A549 treated with Hydrocortisone at 1 μM for 4 hours (cell line): ENCODE measurements at places on chromosomes 5 and 9. TPM values are rescaled to one million over a fixed set of nuclear protein-coding genes. Genes with fewer than 3 reads are reported as not detected.

ORM2 gene
- total RNA-seq = not detected in 5 replicates

ZNF483 gene
- total RNA-seq = 0.18 to 0.94 TPM (median 0.49 TPM) in 5 replicates

SCGB3A2 gene
- not detected in 5 replicates for total RNA-seq

MEGF9 gene
- total RNA-seq = 16.2 to 26.1 TPM (median 20.5 TPM) in 5 replicates

CCDC192 gene
- total RNA-seq = not detected in 5 replicates

TRMT10B gene
- 5.1 to 7.1 TPM (median 5.7 TPM) in 5 replicates for total RNA-seq

CDC23 gene
- 20.1 to 38.6 TPM (median 25.6 TPM) in 5 replicates for total RNA-seq

ST8SIA4 gene
- total RNA-seq = 0.18 to 0.33 TPM (median 0.23 TPM) in 5 replicates

DOCK8 gene
- 0.20 to 0.46 TPM (median 0.37 TPM) in 5 replicates for total RNA-seq

PCDHGB6 gene
- 0.05 to 0.18 TPM (median 0.10 TPM) in 5 replicates for total RNA-seq

COL5A1 gene
- 28.1 to 54.8 TPM (median 48.1 TPM) in 5 replicates for total RNA-seq

SPARC gene
- 13.0 to 20.8 TPM (median 19.7 TPM) in 5 replicates for total RNA-seq

C9 gene
- total RNA-seq = not detected in 5 replicates

PCDH1 gene
- total RNA-seq = 1.9 to 4.5 TPM (median 3.4 TPM) in 5 replicates

CCL28 gene
- total RNA-seq = 0.03 to 0.13 TPM (median 0.06 TPM) in 5 replicates

ANAPC2 gene
- 26.9 to 35.9 TPM (median 31.9 TPM) in 5 replicates for total RNA-seq

BARX1 gene
- total RNA-seq = 7.9 to 12.8 TPM (median 11.4 TPM) in 5 replicates

DDX4 gene
- 0.05 to 0.08 TPM in 2 of 5 replicates, not detected in the others for total RNA-seq

CEP72 gene
- 8.7 to 11.1 TPM (median 10.2 TPM) in 5 replicates for total RNA-seq

SMIM33 gene
- total RNA-seq = not detected in 5 replicates

HTR1A gene
- not detected in 5 replicates for total RNA-seq

SH3TC2 gene
- total RNA-seq = 0.60 to 0.99 TPM (median 0.69 TPM) in 5 replicates

PCDHGA2 gene
- total RNA-seq = 0.54 to 0.91 TPM (median 0.62 TPM) in 5 replicates

SEMA6A gene
- 0.07 to 0.18 TPM (median 0.15 TPM) in 5 replicates for total RNA-seq

KCNIP1 gene
- total RNA-seq = not detected in 5 replicates

PCDHB16 gene
- total RNA-seq = 0.05 to 0.08 TPM (median 0.05 TPM) in 4 of 5 replicates, not detected in the other

APBB3 gene
- 5.3 to 7.1 TPM (median 6.4 TPM) in 5 replicates for total RNA-seq

FAM151B gene
- 1.1 to 1.7 TPM (median 1.4 TPM) in 5 replicates for total RNA-seq

CDH18 gene
- not detected in 5 replicates for total RNA-seq

ACER2 gene
- total RNA-seq = 2.3 to 3.4 TPM (median 2.9 TPM) in 5 replicates

HRCT1 gene
- total RNA-seq = 0.20 to 0.47 TPM (median 0.30 TPM) in 5 replicates

SPINK6 gene
- total RNA-seq = 0.37 to 0.73 TPM (median 0.45 TPM) in 5 replicates

C9orf50 gene
- 0.08 TPM in 1 of 5 replicates, not detected in the others for total RNA-seq

PAIP2 gene
- total RNA-seq = 84.3 to 93.3 TPM (median 87.5 TPM) in 5 replicates

ABCA1 gene
- 3.1 to 4.6 TPM (median 3.3 TPM) in 5 replicates for total RNA-seq

RXRA gene
- 28.7 to 37.2 TPM (median 33.9 TPM) in 5 replicates for total RNA-seq

GRK6 gene
- total RNA-seq = 23.1 to 27.6 TPM (median 26.2 TPM) in 5 replicates

SSNA1 gene
- 92.8 to 153 TPM (median 142 TPM) in 5 replicates for total RNA-seq

FBN2 gene
- total RNA-seq = 12.6 to 23.1 TPM (median 18.3 TPM) in 5 replicates

MINAR2 gene
- not detected in 5 replicates for total RNA-seq

C5orf58 gene
- not detected in 5 replicates for total RNA-seq

ANKRD55 gene
- total RNA-seq = not detected in 5 replicates

ARL14EPL gene
- 0.10 to 0.43 TPM (median 0.24 TPM) in 5 replicates for total RNA-seq

FAM78A gene
- 0.27 to 0.53 TPM (median 0.38 TPM) in 5 replicates for total RNA-seq

UNC13B gene
- 9.6 to 13.1 TPM (median 10.8 TPM) in 5 replicates for total RNA-seq

C8G gene
- total RNA-seq = 0.62 to 1.7 TPM (median 1.2 TPM) in 5 replicates

PCDHGB2 gene
- total RNA-seq = 0.05 to 0.13 TPM (median 0.11 TPM) in 4 of 5 replicates, not detected in the other

AIF1L gene
- 1.5 to 1.9 TPM (median 1.7 TPM) in 5 replicates for total RNA-seq

KIAA0825 gene
- 0.39 to 0.55 TPM (median 0.46 TPM) in 5 replicates for total RNA-seq

ZFP37 gene
- 1.3 to 2.5 TPM (median 1.9 TPM) in 5 replicates for total RNA-seq

FAM169A gene
- total RNA-seq = 3.6 to 8.2 TPM (median 6.8 TPM) in 5 replicates

HCN1 gene
- total RNA-seq = not detected in 5 replicates
